ENCODE measurements at places on chromosomes 4 and X.

DNA sequence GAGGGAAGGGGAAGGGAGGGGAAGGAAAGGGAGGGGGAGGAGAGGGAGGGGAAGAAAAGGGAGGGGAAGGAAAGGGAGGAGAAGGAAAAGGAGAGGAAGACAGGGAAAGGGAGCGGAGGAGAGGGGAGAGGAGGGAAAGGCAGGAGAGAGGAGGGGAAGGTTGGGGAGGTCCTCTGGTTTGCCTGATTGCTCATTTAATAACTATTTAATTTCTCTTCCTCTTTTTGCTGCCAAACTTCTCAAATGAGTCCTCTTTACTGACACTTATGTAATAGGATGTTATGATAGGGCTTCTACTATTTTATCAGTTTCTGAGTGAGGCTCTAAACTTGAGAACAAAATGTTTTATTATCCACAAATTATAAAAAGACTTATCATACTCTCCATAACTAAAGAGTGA is 35.4 kb upstream of the PPA2 start:
- no peak for DNase-seq

GRCh38 chr4:55393461-55394320 is 2.1 kb upstream of the TMEM165 start:
- DNase-seq, result no peak

- no peak for DNase-seq
These were observed 172.7 kb upstream of the FRG1 start for GRCh38 chr4:189767941-189768340.

- no peak for DNase-seq
These were observed 345.4 kb upstream of the GATB start for GRCh38 chr4:152106113-152106763.

- no peak for DNase-seq
These were observed 578 bp downstream of the DCUN1D4 start for GRCh38 chr4:51843309-51844152.

Measured in NCI-H2029 treated with DMSO at 0.1 percent for 48 hours (cell line).